Nephron progenitor cell (in vitro differentiated cells): ENCODE measurements at places on chromosomes 13 and 19.
A peak's percentile ranks its signal among the peaks of the same experiment; 100 is the strongest.

DNA sequence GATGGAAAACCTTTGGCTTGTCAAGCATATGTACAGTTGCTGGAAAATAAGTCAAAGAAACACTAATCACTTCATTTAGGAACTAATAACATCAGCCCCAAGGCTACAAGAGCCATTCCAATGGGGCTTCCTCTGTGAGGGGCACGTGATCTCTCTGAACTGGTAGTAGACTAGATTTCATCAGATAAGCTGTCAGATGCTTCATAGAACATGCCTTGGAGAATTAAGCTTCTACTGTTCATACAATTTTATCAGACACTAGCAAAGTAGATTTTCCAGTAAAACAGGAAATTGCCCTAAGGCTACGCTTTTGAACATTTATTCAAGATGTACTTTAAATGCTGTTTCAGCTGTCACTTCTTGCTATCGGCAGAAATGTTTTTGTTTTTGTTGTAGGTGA, 107.8 kb downstream of the EDNRB start:
- no peaks in the 10 kb centered on the region for H3K36me3 ChIP-seq
- no peak for DNase-seq
- H3K27me3 ChIP-seq: peaks cover 3% of the 10 kb centered on the region
- H3K27ac ChIP-seq: no peak overlapping the region
- H3K4me3 ChIP-seq: no peak overlapping the region
- H3K4me1 ChIP-seq: peaks cover 9% of the 10 kb centered on the region

DNA sequence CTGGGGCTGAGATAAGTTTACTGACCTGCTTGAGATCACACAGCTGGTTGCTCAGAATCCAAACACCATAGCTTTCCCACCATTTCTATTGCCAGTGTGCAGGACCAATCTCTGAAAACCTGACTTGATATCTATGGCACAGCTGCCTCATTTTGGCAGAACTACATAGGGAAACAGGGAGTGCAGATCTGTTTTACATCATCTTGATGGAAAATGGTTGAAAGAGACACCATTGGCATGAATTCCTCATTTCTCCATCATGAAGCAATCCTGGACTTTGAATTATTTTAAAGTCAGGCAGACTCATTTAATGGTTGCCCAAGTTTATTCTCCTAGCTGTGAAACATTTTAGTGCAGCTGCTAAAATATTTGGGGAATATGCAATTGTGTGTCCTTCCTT, 1628.2 kb upstream of the SLC10A2 start:
- no peaks in the 10 kb centered on the region for H3K4me1 ChIP-seq
- no peaks in the 10 kb centered on the region for H3K27me3 ChIP-seq
- no peak overlapping the region for H3K27ac ChIP-seq
- DNase-seq: no peak
- no peak overlapping the region for H3K4me3 ChIP-seq

DNA sequence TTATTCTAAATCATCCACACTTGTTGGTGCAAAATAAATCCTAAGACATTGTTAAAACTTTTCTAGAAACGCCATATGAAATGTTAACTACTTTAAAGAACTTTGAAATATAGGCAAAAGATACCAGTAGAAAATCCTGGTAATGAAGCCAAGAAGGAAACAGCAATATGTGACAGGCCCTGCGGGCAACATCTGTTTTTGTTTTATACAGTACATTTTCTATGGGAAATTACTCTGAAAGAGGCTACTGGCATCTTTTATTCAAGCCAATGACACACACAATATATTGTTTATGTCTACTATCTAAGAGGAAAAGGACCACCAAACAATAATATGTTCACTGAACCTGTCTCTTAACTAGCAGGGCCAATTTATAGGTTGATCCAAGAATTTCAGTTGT, 829.7 kb downstream of the PCDH17 start:
- H3K4me3 ChIP-seq: no peak overlapping the region
- H3K36me3 ChIP-seq: no peaks in the 10 kb centered on the region
- H3K27ac ChIP-seq: no peak overlapping the region
- no peaks in the 10 kb centered on the region for H3K4me1 ChIP-seq

GRCh38 chr13:77139306-77139705, 112.3 kb upstream of the FBXL3 start:
- DNase-seq: no peak
- H3K27me3 ChIP-seq: no peaks in the 10 kb centered on the region
- H3K4me1 ChIP-seq: peaks cover 5% of the 10 kb centered on the region

DNA sequence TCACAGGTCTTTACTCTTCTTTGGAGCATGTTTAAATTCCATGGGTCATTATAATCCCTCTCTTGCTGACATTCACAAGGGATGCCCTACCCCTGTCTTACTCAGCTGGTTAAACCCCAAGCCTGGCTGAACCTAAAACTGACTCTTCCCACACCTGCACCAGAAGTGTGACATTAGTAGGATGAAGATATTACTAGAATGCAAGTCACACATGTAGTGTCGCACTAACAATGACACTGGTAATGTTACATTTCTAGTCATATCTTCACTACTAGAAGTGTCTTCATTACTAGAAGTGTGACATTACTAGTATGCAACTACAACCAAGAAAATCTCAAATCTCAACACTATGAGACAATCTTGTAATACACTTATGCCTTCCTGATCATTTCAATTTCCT, 14.2 kb downstream of the ZAR1L start:
- H3K27me3 ChIP-seq: no peaks in the 10 kb centered on the region
- no peak overlapping the region for H3K27ac ChIP-seq
- H3K36me3 ChIP-seq: no peaks in the 10 kb centered on the region
- H3K4me3 ChIP-seq: no peak overlapping the region
- no peaks in the 10 kb centered on the region for H3K4me1 ChIP-seq

- H3K27me3 ChIP-seq: peaks cover 8% of the 10 kb centered on the region
- no peaks in the 10 kb centered on the region for H3K36me3 ChIP-seq
- H3K27ac ChIP-seq: no peak overlapping the region
- peaks cover 53% of the 10 kb centered on the region for H3K4me1 ChIP-seq
- H3K4me3 ChIP-seq: no peak overlapping the region
Observed at GRCh38 chr13:35697186-35697730, 220.8 kb upstream of the MAB21L1 start.

- DNase-seq: no peak
- no peak overlapping the region for H3K4me3 ChIP-seq
- H3K27me3 ChIP-seq: no peaks in the 10 kb centered on the region
- no peaks in the 10 kb centered on the region for H3K36me3 ChIP-seq
Observed at GRCh38 chr13:94478913-94479312, 569 bp downstream of the DCT start.

DNA sequence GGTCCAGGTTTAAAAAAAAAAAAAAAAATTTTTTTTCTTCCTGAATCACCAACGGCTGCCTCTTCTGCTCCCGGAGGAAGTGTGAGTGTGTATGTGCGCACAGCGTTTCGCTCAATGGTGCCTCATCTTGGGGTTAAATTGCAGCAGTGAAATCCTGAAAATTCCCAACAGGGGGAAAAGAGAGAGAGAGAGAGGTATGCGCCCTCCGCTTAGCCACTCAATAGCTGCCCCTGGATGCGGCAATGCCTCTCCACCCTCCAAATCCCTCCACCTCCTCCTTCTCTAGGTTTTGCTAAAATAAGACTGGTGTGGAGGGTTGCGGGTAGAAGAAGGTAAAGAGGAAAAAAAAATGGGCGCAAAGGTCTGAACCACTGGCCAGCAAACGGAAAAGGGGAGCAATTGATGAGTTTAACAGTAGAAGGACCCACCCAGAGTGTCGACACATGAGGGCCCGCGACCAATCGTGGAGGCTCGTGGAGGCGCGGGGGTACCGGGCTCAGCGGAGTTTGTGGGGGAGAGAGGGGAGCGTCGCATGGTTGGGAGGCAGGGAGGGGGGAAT, 853 bp upstream of the CACNA1A start:
- peaks cover 94% of the 10 kb centered on the region for H3K27me3 ChIP-seq
- no peaks in the 10 kb centered on the region for H3K36me3 ChIP-seq
- H3K4me3 ChIP-seq: peak overlapping the region; percentile 77
- H3K4me1 ChIP-seq: peaks cover 10% of the 10 kb centered on the region

GRCh38 chr13:99647596-99647985, 146.3 kb downstream of the TM9SF2 start:
- peaks cover 3% of the 10 kb centered on the region for H3K27me3 ChIP-seq
- H3K4me1 ChIP-seq: no peaks in the 10 kb centered on the region
- no peak overlapping the region for H3K27ac ChIP-seq
- no peak overlapping the region for H3K4me3 ChIP-seq
- DNase-seq: no peak
